ENCODE measurements at places on chromosomes 1 and 21. TPM values are rescaled to one million over a fixed set of nuclear protein-coding genes. Genes with fewer than 3 reads are reported as not detected.

- DNase-seq = no peak
- H3K4me3 ChIP-seq = no peak overlapping the region
- no peak overlapping the region for H3K27ac ChIP-seq
- H3K4me1 ChIP-seq = no peaks in the 10 kb centered on the region
- H3K36me3 ChIP-seq = peaks cover 29% of the 10 kb centered on the region
These were observed 9.7 kb downstream of the DBT start for GRCh38 chr1:100239961-100240360.

DNA sequence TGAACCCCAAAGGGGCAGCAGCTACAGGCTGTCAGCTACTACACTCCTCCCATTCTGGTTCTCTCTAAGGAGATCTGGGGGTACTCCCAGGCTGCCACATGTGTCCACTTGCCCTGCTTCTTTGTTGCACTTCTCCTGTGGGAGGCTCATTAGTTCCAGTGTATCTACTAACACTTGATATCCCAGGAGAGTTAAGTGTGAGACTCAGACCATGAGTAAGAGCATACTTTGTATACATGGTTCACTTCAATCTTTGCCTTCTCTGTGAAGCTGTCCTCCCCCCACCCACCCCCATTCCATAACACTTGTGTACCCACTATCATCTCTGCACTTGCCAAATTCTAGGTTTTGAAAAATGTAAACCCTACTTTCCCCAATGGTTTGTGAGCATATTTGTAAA is 34.9 kb upstream of the GADD45A start:
- H3K4me3 ChIP-seq = no peak overlapping the region
- no peaks in the 10 kb centered on the region for H3K27me3 ChIP-seq
- no peaks in the 10 kb centered on the region for H3K4me1 ChIP-seq
- no peak for DNase-seq

- no peaks in the 10 kb centered on the region for H3K36me3 ChIP-seq
- H3K4me3 ChIP-seq = no peak overlapping the region
- H3K27ac ChIP-seq = no peak overlapping the region
- DNase-seq = no peak
These were observed 3.0 kb upstream of the SUMO3 start for GRCh38 chr21:44820851-44821250.

GRCh38 chr1:107640207-107640606 is 324.8 kb downstream of the VAV3 start:
- no peaks in the 10 kb centered on the region for H3K27me3 ChIP-seq
- DNase-seq = no peak
- no peak overlapping the region for H3K27ac ChIP-seq
- H3K4me3 ChIP-seq = no peak overlapping the region
- H3K4me1 ChIP-seq = no peaks in the 10 kb centered on the region

NR0B2 gene
- not detected for total RNA-seq

GBP2 gene
- total RNA-seq = 233 TPM
